Esophagus squamous epithelium (tissue), 5 donors: ENCODE measurements at places on chromosomes 12 and 14.

DNA sequence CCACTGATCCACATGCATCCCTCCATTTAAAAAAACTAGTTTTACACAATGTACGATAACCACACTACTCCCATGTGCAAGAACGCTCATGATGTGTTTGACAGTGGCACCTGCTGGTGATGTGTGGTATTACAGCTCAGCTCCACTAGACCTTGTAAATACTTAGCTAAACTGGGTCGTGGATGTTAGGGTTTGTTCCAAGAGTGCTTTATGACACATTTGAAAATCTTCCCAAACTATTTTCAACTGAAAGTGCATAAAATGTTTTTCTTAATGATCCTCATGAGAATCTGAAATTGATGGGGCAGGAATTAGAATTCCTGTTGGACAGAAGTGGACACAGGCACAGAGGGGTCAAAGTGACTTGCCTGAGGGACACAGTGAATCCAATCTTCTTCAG is 99.2 kb downstream of the SCARB1 start:
- DNase-seq: no peak

- no peak for DNase-seq
Measured at GRCh38 chr12:104354167-104354867, 50.8 kb downstream of the EID3 start.

GRCh38 chr12:113408756-113409298 is 5.1 kb upstream of the SDS start:
- DNase-seq: no peak

DNA sequence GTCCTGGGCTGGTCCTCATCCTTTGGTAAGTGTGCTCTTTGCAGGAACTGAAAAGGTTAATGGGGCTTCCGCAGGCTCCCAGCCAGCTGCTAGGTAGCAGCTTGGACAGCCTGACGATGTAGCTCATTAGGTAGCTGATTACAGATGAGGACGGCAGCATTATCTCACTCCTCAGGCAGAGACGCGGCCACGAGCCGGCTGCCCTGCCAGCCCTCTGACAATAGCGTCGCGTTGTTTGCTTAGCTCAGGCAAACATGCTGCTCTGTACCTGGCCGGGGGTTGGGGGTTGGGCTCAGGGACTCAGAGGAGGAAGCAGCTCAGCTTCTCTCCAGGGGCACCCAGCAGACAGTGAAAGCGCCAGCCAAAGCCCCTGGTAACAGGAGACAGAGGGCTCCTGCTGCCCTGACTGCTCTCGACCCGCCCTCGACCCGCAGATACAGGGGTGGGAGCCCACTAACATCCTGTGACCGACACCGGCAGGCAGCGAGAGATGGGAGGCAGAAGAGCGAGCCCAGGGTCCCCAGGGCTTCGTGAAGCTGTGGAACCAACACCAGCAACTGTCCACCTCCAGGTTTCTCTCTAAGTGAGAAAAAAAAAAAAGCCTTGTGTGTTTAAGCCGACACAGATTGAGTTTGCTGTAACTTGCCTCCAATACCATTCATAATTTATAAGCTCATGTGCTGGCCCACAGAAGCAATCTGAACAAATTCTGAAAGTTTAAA is 53.4 kb upstream of the DLK1 start:
- DNase-seq: no peak
